ENCODE measurements at places on chromosomes 5 and 9.
A peak's percentile ranks its signal among the peaks of the same experiment; 100 is the strongest.

- DNase-seq = no peak
Measured at GRCh38 chr9:128144239-128145181, 4.7 kb upstream of the LCN2 start.

DNA sequence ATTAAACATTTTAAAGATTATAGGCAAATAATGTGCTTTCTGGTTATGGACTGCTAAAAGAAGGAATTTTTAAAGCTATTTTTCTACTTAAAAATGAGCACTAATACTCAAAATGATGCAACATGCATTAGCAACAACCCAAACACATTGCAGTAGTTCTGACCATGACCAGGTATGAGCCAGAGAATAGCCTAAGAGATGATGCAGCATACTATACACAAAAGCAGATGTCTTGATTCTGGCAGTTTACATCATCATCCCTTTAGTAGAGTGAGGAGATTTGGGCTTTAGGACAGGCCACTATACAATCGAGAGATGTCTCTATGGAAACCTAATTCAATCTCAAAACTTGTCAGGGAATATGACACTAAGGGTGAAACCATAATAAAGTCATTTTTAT is 307.1 kb downstream of the PRR16 start:
- no peak for DNase-seq

- no peak for DNase-seq
Measured at GRCh38 chr5:107977550-107978071, 306.9 kb upstream of the EFNA5 start.

GRCh38 chr5:127229185-127229889 is 61.3 kb upstream of the MEGF10 start:
- DNase-seq = peak; percentile 78

- peak; percentile 83 for DNase-seq
Measured at GRCh38 chr5:10452768-10453331, 11.2 kb downstream of the ROPN1L start.

DNA sequence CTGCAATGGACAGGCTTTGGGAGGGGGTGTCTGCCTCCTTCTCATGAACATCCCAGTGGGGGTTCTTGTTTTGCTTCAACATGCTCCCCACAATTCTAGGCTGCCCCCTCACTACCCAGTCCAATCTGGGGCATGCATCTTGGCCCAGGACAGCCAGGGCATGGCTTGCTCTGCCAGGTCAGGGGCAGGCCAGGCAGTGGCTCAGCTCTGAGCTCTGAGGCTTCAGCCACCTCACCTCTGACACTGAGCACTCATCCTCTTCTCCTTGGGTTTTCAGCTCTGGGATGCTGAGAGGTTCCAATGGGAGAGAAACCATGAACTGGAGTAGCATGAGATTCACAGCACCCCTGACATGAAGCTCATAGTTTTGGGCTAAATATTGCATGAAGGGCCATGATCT is 11.8 kb downstream of the SLC25A48 start:
- no peak for DNase-seq

DNA sequence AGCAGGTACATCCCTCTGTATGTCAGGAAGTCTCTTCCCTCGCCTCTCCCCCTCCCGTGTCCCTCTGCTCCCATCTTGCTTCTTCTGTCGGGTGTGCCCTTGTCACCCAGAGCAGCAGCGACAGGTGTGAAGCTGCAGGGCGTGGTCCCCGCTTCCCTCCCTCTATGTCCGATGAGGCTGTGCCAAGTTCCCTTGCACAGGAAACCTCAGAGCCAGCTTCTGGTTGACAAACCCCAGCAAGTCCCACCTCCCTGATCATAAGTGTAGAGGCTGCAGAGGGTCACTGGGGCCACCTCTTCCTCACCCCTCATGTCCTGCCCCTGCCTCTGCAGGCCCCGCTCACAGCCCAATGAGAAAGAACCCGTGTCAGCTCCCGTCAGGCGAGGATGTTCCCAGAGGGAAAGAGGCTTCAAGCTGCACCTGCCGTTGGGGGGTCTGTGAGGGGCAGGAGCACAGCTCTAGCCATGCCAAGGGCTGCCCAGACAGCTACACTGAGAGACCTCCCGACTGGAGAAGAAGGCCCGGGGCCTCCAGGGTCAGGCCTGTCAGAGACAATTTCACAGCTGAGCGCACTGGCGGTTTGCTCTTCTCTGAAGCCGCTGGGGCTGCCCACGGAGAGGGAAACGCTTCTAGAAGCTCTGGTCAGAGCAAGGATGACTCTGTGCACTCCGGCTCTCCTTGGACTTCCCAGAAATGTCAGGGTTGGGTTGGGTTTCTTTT is 73.3 kb downstream of the AK8 start:
- DNase-seq = no peak

DNA sequence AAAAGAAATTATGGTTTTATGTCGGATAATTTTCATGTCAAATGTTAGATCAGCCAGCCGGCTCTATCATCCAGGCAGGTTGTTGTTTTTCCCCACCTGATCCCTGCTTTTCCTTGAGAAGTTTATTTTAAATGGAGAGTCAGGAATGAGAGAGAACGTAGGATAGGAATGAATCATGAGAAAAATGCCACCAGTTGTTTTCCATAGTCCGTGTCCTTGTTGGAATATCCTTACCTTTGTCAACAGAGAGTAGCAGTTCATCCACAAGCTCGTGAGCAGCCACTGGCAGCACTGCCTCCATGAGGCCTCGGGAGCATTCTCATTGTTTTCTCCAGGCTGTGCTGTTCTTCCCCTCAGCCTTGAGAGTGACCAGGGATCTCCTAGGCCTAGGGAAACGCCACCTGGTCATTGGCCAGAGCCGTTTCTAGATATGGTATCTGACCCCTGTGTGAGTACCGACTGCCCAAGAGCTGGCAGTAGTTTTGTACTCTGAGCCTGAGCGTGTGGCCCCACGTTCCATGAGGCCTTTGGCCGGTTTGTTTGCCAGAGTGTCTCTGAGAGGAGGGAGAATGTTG is 293.3 kb downstream of the FANCC start:
- DNase-seq = no peak

GRCh38 chr5:178069909-178070308 is 43.4 kb upstream of the N4BP3 start:
- no peak for DNase-seq

DNA sequence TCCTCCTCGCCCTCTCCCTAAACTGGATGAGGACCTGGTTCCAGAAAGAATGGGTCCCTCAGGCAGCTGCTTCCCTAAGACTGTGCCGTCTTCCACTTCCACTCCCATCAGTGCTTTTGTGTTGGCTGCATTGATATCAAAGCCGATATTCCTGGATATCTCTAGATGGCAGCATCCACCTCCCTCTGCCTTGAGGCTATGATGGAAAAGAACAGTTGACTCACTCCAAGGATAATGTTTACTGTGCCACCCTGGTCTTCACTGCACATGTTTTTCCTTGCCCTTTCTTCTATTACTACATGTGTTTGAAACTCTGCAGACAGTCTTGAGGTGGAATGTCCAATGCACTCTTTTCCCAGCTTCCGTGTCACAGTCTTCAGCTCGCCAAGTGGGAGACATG is 211.6 kb downstream of the MAST4 start:
- no peak for DNase-seq

- DNase-seq = no peak
Measured at GRCh38 chr9:89811356-89811755, 206.5 kb downstream of the GADD45G start.

GRCh38 chr9:134459164-134459563 is 132.9 kb downstream of the RXRA start:
- no peak for DNase-seq

DNA sequence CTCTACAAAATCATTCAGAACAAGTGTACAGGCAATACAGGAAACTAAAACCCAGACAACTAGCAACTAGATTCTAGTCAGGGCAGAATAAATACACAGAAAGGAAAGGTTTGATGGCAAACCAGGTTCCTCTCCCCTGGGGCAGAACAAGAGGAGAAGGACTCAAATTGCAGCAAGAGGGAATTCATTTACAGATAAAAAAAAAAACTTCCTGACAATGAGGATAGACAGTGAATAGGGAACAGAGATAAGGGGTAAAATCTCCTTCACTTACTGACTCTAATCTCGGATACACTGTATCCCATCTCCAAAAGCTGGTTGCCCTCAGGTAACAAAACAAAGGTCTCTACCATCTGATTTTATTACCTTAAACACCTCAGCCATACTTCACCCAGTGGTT is 244.0 kb downstream of the SEC61B start:
- DNase-seq = no peak

DNA sequence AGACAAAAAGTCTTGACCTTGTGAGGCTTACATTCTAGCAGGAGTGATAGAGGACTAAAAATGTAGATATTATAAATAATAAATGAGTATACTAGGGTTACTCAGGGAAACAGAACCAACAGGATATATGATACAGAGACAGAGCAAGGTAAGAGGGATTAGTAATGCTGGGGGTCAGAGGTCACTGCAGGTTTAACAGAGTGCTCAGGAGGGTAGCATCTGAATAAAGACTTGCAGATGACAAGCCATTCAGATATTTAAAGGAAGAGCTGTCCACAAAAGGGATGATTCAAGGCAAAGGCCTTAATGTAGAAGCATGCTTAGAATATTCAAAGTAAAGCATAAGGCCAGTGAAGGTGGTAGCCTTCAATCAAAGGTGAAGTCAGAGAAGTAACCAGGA is 65.6 kb upstream of the SEMA6A start:
- no peak for DNase-seq

DNA sequence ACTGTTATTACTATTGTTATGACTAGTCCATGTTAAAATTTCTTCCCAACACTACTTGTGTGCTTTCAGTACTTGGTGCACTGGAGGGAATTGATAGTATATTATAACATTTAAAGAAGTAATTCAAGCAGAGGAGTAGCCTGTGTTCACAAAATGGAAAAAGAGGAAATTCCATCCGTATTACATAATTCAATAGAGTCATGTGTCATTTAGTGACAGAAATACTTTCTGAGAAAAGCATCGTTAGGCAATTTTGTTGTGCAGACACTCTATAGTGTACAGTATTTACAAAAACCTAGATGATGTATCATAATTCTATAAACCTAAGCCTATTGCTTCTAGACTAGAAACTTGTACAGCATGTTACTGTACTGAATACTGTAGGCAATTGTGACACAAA is 78.3 kb upstream of the PCSK5 start:
- no peak for DNase-seq

DNA sequence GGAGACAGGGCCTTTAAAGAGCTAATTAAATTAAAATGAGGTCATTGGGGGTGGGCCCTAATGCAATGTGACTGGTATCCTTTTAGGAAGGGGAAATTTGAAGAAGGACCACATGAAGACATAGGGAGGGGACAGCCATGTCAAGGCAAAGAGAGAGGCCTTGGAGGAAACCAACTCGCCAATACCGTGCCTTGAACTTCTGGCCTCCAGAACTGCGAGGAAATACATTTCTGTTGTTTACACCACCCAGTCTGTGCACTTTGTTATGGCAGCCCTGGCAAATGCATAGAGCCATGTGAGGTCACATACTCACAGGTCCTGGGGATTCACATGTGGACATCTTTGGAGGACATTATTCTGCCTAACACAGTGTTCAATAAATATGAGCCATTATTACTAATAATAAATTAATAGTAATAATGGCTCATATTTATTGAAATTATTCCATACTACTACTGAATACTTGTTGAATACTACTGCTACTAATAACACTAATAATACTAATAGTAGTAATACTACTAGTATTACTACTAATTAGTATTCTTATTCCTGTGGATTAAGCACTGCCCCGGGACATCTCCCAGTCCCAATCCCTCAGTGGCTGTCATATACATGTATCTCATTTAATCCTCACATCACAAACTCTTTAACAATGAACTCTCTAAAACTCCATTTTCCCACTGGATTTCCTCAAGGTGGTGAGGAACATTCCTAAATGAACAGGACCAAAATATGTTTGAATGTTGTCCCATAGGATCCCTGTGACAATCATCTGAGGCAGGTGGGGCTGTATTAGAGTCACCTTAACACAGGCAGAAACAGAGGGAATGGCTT is 8.4 kb downstream of the TRAF1 start:
- no peak for DNase-seq

DNA sequence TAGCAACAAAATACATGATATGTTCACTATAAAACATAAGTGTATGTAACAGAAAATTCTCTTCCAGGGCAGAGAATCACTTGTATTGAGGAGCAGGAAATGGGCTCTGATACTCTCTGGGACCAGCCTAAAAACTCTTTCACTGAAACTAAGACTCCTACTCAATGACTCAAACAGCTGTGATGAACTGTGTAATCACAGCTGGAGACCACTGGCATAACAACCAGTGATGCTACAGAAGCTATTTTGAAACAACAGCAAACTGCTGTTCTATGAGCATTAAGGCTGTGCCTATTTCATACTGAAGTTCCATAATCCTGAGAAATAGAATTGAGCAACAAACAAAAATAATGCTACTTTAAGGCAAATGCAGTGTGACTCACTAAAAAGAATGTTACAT is 594.0 kb downstream of the HINT1 start:
- DNase-seq = no peak

- no peak for DNase-seq
Measured at GRCh38 chr9:4177970-4178758, 121.7 kb downstream of the GLIS3 start.

DNA sequence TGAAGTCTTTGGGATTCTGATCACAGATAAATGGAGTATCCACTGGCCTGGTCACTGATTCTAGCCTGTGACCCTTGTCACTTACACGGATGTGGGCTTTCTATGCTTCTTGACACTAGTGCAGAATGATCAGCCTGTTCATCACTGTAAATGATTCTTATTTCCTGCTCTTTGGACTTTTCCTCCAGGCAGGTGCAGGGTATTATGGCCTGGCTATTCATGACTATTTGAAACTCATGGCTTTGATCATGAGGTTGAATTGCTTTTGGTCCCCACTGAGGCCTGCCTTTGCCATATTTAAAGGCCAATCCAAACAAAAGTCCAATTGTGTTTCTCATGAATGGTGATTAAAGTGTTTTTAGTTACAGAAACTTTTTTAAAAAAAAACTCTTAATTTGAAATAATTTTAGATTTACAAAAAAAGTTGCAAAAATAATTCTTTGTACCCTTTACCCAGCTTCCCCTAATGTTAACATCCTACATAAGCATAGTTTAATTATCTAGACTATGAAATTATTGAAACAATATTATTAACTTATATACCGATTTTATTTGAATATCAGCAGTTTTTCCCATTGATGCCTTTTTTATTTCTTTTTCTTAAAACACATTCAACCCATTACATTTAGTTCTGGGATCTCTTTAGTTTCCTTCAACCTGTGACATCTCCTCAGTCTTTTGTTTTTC is 68.1 kb downstream of the GALNT10 start:
- no peak for DNase-seq

Data from GM13977 (cell line).